ENCODE measurements at places on chromosomes 7 and 10.

- no peaks in the 10 kb centered on the region for H3K27me3 ChIP-seq
- H3K27ac ChIP-seq = peak overlapping the region; percentile 78
- no peaks in the 10 kb centered on the region for H3K36me3 ChIP-seq
- DNase-seq = peak; percentile 11
- H3K4me3 ChIP-seq = no peak overlapping the region
Observed at GRCh38 chr7:40659231-40659630, 524.4 kb downstream of the SUGCT start.

GRCh38 chr7:158530800-158531609 is 56.6 kb downstream of the PTPRN2 start:
- no peak overlapping the region for H3K4me3 ChIP-seq
- H3K27ac ChIP-seq = no peak overlapping the region
- H3K4me1 ChIP-seq = no peaks in the 10 kb centered on the region
- DNase-seq = no peak
- peaks cover 4% of the 10 kb centered on the region for H3K27me3 ChIP-seq

GRCh38 chr10:129880191-129880870 is 83.7 kb downstream of the EBF3 start:
- no peaks in the 10 kb centered on the region for H3K36me3 ChIP-seq
- no peak for DNase-seq
- H3K27me3 ChIP-seq = no peaks in the 10 kb centered on the region
- no peak overlapping the region for H3K4me3 ChIP-seq

DNA sequence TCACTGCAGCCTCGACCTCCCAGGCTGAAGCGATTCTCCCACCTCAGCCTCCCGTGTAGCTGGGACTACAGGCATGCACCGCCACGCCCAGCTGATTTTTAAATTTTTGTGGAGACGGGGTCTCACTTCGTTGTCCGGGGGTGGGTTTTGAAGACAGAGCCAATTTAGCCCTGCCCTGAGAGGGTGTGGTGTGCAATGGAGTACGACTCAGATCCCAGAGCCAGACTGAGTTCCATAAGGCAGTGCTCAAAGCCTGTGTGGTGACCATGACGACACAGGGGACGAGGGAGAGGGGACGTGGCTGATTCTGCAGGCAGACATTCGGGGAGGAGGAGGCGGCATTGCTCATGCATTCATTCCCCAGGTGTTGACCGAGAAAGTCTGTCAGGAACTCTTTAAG is 72.1 kb downstream of the ZMIZ1 start:
- DNase-seq = no peak
- peak overlapping the region; percentile 56 for H3K4me3 ChIP-seq
- H3K36me3 ChIP-seq = peaks cover 29% of the 10 kb centered on the region
- peaks cover 99% of the 10 kb centered on the region for H3K4me1 ChIP-seq
- H3K27me3 ChIP-seq = peaks cover 16% of the 10 kb centered on the region

DNA sequence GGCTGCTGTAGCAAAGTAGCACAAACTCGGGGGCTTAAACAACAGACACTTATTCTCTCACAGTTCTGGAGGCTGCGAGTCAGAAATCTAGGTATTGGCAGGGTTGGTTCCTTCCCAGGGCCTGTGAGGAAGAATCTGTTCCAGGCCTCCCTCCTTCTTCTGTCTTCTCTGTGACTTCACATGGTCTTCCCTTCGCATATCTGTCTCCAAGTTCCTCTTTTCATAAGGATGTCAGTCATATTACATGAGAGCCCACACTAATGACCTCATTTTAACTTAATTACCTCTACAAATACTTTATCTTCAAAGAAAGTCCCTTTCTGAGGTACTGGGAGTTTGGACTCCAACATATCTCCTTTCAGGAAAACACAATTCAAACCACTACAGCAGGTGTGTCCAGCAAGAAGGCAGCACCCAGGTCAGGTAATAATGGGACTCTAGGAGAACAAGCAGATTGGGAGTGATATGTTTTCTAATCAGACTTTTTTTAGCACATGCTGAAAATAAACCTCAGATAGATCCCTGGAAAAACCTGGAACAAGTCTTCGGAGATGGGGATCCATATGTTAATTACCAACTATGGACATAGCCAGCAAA is 11.7 kb downstream of the CREB5 start:
- no peak for DNase-seq
- no peak overlapping the region for H3K27ac ChIP-seq
- no peaks in the 10 kb centered on the region for H3K36me3 ChIP-seq
- no peaks in the 10 kb centered on the region for H3K4me1 ChIP-seq

DNA sequence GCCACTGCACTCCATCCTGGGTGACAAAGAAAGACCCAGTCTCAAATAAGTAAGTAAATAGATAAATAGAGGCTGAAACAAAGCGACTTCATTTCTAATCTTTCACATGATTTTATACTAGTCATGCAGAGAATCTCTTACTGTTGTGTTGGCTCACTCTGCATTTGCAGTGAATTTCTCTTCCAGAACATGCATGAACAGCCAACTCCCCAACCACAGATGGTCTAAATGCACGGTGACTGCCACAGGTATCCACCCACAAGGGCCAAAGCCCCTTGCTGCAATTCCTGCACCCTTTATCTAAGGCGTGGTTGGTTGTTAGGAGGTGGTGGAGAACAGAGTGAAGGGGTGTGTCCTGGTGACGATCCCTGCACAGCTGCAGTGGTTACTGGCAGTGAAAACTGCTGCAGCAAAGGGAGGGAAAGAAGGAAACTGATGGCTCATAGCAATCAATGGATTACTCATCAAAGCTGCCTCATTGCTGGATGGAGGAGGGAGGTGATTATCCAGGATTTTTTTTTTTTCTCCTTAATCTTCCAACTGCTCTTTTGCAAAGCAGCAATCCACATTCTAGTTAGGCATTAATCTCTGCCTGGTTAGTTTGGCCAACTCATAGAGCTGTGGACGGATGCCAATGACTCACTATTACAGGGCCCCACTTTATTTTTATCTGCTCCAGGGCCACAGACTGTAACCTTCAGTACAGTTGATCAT is 50.6 kb downstream of the PRTFDC1 start:
- H3K27me3 ChIP-seq = no peaks in the 10 kb centered on the region
- DNase-seq = peak; percentile 94
- H3K27ac ChIP-seq = peak overlapping the region; percentile 92
- peaks cover 14% of the 10 kb centered on the region for H3K36me3 ChIP-seq
- H3K4me1 ChIP-seq = peaks cover 52% of the 10 kb centered on the region

GRCh38 chr7:30164567-30164966 is 29.8 kb downstream of the MTURN start:
- H3K4me3 ChIP-seq = no peak overlapping the region
- H3K27ac ChIP-seq = no peak overlapping the region
- peak; percentile 60 for DNase-seq
- H3K4me1 ChIP-seq = peaks cover 43% of the 10 kb centered on the region
- H3K27me3 ChIP-seq = peaks cover 5% of the 10 kb centered on the region

GRCh38 chr10:33521062-33521461 is 186.6 kb upstream of the NRP1 start:
- no peak overlapping the region for H3K27ac ChIP-seq
- H3K36me3 ChIP-seq = no peaks in the 10 kb centered on the region
- no peaks in the 10 kb centered on the region for H3K27me3 ChIP-seq
- no peak for DNase-seq
- peaks cover 19% of the 10 kb centered on the region for H3K4me1 ChIP-seq
- H3K4me3 ChIP-seq = no peak overlapping the region

- H3K4me3 ChIP-seq = no peak overlapping the region
- H3K4me1 ChIP-seq = peaks cover 42% of the 10 kb centered on the region
- H3K27ac ChIP-seq = no peak overlapping the region
- no peak for DNase-seq
- no peaks in the 10 kb centered on the region for H3K27me3 ChIP-seq
Observed at GRCh38 chr10:34295142-34295548, 520.0 kb downstream of the PARD3 start.

DNA sequence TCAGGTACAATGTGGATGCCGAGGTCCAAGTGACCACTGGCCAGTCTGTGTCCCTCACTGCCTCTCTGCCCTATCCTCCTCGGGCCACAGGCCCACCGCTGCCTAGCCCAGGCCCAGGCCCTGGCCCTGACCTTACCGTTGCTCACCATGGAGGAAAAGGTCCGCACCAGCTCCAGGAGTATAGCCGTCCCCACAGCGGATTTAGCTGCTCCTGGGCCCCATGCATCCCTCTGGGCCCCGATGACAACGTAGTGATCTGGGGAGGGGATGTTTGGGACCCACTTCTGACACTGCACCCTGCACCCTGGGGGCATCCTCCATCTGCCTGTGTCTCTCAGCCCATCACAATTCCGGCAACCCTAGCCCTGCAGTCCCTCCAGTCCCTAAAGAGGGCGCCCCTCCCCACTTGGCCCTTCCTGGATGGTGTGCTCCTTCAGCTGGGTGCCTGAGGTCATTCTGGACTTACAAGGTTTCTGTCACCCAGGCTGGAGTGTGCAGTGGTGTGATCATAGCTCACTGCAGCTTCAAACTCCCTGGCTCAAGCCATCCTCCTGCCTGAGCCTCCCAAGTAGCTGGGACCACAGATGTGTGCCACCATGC is 12.1 kb downstream of the TFR2 start:
- H3K27ac ChIP-seq = no peak overlapping the region
- DNase-seq = no peak
- no peaks in the 10 kb centered on the region for H3K36me3 ChIP-seq
- no peak overlapping the region for H3K4me3 ChIP-seq
- peaks cover 10% of the 10 kb centered on the region for H3K4me1 ChIP-seq

DNA sequence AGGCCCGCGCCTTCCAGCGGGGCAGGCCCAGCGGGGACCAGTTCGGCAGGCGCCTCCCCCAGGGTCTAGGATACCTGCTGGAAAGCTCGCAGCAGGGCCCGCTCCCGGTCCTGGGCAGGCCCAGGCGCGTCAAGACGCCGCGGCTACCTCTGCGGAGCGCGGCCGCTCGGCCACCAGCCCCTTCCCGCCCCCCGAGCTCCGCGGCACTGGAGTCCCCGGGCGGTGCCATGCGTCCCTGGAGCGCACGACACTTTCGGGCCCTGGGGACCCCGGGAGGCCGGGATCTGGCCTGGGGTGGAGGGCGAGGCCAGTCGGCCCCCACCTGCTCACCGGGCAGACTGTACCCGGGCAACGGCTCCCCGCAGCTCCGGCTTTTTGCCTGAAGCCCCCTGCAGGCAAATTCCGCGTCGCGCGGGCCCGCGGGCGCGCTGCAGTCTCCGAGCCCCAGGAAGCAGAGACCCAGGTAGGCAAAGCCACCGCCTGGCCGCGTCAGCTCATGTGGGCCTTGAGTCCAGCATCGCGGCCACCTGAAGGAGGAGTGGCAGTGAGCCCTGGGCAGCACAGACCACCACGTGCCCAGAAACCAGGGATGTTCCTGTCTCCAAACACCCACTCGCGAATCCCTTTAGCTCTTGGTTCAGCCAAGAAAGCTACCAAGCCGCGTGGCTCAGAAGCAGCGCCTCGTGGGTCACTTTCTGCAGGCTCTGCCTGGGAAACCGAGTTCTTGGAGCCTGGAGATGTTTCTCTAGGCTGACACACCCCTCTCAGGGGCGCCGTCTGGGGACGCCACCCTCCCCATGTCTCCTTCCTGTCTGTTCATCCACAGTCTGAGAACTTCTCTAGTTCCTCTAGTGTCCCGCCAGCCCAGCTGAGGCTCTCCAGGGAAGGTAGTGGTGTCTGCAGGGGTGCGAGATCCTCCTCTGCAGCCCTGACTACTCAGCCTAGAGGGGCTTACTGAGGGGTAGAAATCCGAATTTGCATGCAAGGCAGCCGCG is 46.1 kb upstream of the APBB1IP start:
- no peaks in the 10 kb centered on the region for H3K4me1 ChIP-seq
- H3K27ac ChIP-seq = no peak overlapping the region
- no peak overlapping the region for H3K4me3 ChIP-seq
